Right kidney (tissue), 9 donors: ENCODE measurements at places on chromosomes 7 and 10.

GRCh38 chr7:54989453-54990225 is 29.2 kb upstream of the EGFR start:
- DNase-seq = no peak

- DNase-seq = no peak
These were observed 526.9 kb upstream of the VSTM2A start for GRCh38 chr7:54015251-54015650.

GRCh38 chr7:45157286-45157652 is 322 bp upstream of the RAMP3 start:
- DNase-seq = no peak

DNA sequence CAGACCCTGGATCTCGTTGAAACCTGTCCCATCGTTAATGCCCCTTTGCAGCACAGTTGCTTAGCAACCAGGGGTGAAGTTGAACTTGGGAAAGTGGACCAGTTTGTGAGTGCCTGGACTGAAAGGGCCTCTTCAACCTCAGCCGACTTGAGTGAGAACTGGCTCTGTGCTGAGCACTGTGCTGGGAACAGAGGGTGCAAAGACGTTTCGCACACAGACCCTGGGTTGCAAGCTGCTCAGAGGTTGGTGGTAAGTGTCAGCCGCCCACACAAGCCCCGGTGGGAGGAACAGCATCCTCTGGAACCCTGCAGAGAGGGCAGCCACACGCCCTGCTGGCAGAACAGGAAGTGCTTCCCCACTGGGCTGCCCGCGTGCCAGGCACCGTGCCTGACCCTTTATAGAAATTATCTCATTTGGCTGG is 89.2 kb downstream of the CARD11 start:
- DNase-seq = no peak

GRCh38 chr10:114556236-114557122 is 101.6 kb downstream of the ABLIM1 start:
- DNase-seq = no peak

DNA sequence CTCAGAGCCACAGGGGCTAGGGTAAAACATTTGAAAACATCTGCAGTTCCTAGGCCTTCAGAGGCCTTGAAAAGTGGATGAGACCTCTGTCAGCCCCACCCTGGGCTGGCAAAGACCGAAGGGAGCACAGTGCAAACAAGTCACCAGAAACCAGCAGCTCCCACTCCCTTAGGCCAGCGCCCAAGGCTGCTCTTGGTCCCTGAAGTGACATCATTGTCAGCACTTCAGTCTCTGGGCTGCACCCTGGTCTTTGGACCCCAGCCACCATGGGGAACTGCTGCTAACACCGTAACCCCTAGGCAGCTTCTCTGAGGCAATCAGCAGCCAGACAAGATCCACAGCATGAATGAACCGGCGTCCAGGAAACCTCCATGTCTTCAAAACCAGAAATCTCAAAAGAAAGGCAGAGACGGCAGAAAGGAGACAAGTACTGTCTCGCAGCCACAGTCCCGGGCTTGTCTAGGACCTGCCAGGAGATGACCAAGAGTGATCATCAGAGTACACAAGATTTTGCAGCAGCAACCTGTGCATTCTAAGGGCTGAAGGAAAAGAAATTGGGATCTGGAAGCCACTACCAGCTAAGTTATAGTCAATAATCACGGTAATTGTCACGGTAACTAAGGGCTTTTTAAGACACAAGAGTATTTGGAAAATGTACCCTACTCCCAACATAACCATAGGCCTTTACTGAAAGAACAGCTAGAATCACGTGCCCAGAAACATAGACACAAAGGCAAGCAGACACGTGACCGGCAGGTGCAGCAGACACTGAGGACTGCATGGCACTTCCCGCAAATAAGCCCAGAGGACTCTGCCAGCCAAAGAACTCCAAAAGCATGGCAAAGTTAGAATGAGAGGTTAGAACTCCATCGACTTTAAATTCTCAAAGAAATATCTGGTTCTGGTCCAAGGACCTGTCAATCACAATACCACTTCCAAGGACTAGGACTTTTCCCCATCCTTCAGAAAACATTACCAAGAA is 23.3 kb downstream of the CPXM2 start:
- no peak for DNase-seq

DNA sequence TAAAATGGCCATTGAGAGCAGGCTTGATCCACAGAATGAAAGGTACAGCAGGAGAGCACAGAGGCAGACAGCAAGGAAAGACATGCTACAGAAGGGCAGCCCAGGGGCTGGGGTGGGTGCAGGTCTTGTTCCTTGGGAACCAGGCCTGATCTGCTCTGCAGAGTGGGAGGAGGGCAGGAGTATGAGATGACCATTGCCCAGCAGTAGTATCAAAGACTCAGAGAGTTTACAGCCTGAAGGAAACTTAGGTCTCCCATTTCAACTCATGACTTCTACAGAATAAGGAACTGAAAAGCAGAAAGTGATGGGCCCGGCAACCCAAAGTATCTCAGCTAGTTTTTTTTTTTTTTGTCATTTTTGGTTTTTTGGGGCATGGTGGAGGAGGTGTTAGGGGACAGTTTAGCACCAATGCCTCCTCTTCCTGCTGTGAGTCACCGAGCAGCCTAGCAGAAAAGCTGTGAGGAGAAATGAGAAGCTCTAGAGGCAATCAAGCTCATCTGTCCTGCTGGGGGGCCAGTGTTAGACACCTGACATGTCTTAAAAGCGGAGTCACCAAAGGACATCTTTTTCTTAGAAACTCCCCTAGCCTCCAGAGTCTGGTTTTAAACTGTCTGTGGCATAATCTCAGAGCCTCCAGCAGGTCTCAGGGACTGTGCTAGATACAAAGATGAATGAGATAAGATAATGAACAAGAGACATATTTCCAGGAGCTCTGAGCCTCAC is 34.3 kb upstream of the HERPUD2 start:
- no peak for DNase-seq

- DNase-seq = no peak
These were observed 36.5 kb upstream of the CABCOCO1 start for GRCh38 chr10:61626209-61626608.

GRCh38 chr10:7605565-7606295 is 61.0 kb downstream of the ITIH5 start:
- DNase-seq = no peak

GRCh38 chr10:71444284-71445054 is 47.7 kb downstream of the CDH23 start:
- no peak for DNase-seq

- no peak for DNase-seq
These were observed 95.4 kb downstream of the GSAP start for GRCh38 chr7:77320714-77321113.

DNA sequence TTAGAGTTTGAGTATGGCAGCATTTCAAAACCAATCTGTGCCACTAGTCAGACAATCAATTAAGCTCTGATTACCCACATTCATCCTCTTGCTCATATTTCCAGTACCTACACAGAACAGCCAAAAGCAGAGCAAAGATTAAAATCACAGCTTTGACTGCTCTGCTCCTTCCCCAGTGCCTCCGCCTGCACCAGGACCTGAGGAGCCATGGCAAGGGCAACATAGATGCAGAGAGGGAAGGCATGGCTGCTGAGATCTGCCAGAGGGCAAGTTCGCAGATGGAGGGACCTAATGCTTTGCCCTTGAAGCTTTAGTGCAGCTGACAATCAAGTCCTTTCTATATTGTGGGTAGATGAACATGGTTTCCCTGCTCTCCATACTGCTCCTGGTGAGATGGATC is 148.1 kb downstream of the HTR7 start:
- DNase-seq = no peak

GRCh38 chr7:15784694-15785030 is 98.2 kb upstream of the MEOX2 start:
- no peak for DNase-seq

- no peak for DNase-seq
These were observed 481.3 kb upstream of the NRP1 start for GRCh38 chr10:33815776-33816175.

- DNase-seq = no peak
These were observed 61.2 kb downstream of the OAT start for GRCh38 chr10:124357561-124357885.

GRCh38 chr10:97059006-97059871 is 126.5 kb downstream of the SLIT1 start:
- DNase-seq = no peak

DNA sequence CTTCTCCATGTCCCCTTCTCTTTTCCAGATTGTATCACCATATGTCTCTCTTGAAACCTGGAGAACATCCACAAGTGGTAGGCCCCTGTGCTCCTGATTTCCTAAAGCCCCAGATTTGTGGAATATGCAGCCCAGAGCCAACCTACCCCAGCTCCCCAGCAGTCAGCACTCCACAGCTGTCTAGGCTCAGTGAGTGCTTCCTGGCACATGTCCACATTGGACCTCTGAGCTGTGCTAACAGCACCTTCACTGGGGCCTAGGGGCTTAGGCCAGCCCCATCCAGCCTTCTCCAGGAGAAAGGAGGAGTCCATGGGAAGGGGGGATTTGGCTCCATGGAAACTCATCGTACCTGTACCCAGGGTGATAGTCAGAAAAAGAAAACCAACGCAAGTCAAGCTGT is 192.7 kb downstream of the FGFR2 start:
- no peak for DNase-seq

GRCh38 chr7:1961701-1962276 is 271.0 kb downstream of the MAD1L1 start:
- no peak for DNase-seq

DNA sequence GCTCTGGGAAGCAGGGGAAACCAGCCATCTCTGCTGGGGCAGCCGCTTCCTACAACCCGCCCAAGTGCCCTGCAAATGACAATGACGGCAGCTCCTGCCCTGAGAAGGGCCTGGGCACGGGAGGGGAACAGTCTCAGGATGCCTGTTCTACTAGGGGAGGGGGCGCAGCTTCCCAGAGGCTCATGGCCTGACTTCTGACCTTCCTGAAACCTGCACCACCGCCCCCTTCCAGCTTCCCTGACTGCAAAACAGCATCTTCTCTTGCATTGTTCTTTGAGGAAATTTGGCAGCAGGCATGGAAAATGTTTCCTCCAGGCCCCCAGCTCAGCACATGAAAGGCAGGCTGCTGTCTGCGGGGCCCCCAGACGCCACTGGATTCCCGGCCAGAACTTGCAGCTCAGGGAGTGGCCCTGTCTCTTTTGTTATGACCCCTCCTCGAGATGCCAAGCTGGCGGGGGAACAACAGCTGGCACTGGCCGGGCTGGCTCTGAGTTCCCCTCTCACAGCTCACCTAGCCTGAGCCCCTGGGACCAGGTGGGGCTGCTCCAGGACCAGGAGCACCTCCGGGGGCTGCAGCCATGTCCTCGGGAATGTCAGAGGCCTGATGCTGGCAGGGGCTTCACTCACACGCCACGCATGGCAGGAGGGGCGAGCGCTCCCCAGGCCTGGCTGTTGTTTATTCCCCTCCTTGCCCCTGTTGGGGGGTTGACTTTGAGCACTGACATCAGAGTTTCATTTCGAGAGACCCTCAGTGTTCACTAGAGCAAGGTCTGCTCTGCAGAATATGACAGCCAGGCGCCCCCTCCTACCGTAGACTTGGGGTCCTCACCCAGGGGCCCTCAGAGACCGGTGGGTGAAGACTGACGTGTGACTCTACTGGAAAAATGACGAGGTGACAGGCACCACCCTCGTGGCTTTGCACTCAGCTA is 62.7 kb downstream of the CALML3 start:
- no peak for DNase-seq

DNA sequence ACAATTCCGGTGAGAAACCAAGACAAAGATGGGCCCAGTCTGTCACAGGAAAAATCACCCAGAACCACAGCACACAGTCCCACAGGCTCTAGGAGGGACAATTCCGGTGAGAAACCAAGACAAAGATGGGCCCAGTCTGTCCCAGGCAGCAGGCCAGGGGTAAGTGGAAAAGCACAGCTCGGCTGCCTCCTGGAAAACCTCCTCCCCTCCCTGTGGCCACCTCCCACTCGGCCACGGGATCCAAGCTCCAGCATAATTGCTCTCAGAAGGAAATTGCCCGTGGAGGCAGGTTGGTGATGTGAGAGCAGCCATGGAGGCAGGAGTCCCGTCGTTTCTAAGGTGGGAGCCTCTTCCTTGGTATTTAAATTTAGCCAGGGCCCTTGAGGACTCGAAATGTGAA is 95.7 kb downstream of the PLXNA4 start:
- no peak for DNase-seq

DNA sequence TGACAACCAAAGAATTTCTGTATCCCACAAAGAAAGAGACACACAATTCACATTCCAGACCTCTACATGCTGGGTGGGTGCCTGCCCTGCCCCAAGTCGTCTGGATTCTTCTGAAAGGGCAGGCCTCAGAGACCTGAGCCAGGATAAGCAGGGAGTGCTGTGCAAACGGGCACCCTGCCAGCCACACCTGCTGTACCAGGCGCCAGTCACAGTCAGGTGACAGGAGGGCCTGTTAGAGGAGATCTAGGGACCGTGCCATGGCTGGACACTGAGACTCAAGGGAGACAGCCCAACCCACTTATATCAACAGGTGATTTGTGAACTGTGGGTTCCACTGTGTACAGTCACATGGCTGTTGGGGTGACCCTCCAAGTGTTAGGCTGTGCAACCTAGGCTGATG is 103.1 kb upstream of the AFAP1L2 start:
- DNase-seq = no peak

GRCh38 chr10:5746197-5746596 is 61.6 kb downstream of the TASOR2 start:
- DNase-seq = no peak

- DNase-seq = no peak
These were observed 45.2 kb downstream of the NPTX2 start for GRCh38 chr7:98662289-98662688.

DNA sequence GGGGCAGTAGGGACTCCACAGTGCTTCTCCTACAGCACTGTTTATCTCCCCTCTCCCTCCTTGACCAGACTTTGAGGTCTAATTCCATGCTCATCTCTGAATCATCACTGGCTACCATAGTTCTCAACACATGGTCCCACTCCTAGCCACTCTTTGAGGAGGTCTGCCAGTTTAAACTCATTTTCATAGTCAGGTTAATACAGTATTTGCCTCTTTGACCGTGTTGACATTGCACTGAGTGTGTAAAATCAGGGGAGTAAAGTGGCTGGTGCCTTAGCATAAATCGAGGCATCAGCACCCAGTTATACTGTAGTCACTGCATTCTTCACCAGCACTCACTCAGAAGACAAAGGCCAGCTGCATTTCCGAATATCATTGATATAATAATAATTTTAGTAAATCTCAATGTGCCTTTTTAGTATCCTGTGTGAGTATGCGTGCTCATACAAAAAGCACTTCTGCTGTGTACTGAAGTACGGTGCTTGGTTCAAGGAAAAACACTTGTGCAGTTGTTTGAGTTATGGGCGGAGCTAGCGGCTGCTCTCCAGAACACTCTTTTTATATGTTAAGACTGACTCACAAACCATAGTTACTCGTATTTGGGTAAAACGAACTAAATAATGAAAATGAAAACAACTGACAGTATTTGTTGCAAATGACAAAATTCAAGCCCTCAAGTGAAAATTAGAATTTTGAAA is 89.7 kb downstream of the GALNT11 start:
- no peak for DNase-seq

DNA sequence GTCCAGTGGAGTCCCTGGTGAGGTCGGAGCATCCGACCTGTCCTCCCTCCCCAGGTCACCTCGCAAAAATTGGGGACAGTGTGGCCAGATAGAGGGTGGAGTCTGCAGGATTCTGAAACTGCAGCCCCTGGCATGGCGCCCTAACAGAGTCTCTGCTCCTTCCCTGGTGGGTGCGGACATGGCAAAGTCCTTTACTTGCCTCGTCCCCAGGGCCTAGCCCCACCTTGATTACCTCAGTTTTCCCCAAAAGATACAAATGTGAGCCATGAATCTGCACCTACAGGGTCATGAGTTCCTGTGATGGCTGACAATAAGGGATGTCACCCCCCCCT is 47.7 kb downstream of the NPVF start:
- no peak for DNase-seq

- DNase-seq = no peak
These were observed 675.5 kb downstream of the SUGCT start for GRCh38 chr7:40810274-40810673.
